ENCODE measurements at places on chromosomes 12 and 14.

DNA sequence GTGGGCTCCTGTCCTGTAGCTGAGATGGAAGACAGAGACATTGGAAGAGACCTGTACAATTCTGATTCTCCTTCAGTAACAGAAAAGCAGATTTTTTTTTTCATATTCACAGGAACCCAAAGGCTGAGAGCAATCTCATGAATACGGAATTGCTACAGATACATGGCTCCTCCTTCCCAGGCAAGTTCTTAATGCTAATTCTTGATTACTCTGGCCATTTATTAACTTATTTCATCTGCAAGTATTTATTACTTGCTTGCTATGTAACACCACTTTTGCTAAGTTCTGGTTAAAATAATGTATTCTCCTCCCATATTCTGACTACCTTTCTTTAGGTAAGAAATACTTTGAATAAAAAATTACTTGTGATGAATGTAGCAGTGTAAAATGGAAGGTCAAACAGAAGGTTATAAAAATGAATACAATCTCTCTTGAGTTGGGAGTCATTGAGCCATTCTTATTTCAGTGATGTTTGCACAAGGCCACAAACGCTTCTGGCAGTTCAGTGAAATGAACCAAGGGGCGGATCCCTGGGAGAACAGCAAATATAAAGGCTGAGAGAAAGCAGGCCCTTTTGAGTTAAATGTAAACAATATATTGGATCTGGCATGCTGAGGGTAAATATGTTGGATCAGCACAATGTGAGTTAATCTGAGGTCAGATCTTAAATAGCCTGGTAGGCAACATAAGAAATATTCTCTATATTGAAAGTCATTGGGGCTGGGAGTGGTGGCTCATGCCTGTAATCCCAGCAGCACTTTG, 37.6 kb downstream of the MUCL1 start:
- DNase-seq, result no peak

- DNase-seq, result peak; percentile 84
These were observed 24.0 kb upstream of the IRF2BPL start for GRCh38 chr14:77052281-77053044.

DNA sequence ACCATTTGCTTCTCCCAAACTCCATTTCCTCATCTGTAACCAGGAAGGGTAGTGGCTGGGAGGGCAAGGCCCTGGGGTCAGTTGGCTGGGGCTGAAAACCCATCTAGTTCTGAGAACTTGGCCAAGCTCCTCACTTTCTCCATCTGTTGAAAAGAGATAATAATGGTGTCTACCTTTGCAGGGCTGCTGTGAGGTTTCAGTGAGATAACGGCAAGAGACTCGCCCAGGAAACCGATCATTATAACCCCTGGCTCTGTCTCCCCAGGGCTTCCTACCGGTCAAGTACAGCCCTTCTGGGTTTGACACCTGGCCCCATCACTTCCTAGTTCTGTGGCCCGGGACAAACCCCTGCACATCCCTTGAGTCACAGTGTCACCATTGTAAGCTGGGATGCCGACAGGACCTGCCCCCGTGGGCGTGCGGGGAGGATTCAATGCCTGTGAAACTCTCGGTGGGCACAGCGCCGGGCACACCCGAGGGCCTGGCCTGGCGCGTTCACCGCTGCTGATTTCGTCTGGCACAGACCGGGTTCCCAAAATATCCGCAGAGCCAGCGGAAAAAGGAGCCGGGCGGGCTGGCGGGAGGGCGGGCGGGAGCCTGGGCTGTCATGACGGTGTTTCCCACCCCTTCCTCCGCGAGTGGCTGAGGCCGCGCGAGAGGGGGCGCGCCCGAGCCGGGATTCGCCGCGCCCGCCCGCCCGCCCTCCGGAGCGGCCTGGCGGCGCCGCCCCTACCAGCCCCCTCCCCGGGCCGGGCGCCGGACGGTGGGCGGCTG, 4.4 kb downstream of the KMT5A start:
- peak; percentile 72 for DNase-seq

DNA sequence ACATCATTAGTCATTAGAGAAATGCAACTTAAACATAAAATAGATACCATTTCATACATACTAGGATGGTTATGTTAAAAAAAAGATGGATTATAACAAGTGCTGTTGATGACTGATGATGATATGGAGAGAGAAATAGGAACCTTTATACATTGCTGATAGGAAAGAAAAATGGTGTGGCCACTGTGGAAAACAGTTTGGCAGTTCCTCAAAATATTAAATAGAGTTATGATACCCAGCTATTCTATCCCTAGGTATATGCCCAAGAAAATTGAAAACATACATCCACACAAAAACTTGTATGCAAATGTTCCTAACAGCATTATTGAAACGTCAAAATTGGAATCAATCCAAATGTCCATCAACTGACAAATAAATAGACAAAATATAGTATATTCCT, 170.1 kb downstream of the ADAMTS20 start:
- no peak for DNase-seq

- no peak for DNase-seq
These were observed at the start of gene GRIP1 for GRCh38 chr12:66678338-66679275. Gene GRIP1 (minus strand): TSS chr12:66679076. CDS start chr12:66678904, 172 bp downstream.

DNA sequence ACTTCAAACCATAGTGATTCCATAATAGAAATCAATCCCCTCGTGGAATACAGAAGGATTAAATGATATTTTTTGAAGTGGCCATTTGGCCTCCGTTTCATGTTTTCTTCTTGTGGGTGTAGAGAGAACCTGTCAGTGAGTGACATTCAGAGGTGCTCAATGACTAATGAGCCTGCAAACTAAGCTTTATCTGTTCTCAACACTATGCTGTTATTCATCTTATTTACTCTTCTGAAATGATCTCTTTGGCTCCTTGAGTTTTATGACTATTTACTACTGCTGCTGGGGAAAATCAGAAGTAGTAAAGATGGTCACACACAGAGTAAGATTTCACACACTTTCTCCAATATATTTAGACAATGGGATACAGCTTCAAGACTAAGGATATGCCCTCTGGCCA, 30.4 kb downstream of the ATP2B1 start:
- DNase-seq, result no peak

DNA sequence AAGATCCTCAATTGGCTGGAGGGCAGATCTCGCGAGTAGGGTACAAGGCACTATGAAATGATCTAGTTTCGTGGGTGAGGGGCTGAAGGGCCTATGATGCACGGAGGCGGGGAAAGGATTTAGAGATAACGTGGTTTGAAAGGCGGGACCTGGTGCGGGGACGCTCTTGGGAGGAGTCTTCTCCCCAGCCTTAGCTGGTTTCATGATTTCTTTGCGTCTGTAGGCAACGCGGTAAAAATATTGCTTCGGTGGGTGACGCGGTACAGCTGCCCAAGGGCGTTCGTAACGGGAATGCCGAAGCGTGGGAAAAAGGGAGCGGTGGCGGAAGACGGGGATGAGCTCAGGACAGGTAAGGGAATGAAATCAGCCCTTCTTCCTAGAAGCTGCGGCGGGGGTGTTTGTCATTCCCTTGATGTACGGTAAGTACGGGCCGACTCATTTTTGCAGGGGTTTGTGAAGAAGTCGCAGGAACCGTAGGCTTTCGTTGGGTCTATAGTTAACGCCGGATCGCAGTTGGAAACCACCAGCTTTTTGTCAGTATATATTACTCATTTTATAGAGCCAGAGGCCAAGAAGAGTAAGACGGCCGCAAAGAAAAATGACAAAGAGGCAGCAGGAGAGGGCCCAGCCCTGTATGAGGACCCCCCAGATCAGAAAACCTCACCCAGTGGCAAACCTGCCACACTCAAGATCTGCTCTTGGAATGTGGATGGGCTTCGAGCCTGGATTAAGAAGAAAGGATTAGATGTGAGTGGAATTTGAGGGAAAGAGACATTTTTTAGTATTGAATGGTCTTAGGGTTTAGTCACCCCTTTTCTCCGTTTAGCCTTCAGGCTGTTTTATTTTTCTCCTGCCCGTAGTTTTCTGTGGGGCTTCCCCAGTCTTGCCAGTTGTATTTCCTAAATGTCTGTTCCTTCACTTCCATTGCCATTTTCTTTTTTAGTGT, 602 bp downstream of the APEX1 start:
- no peak for DNase-seq

Data from tibial artery (tissue), 4 donors.